ENCODE measurements at places on chromosomes 3 and 15.

GRCh38 chr15:50181201-50181968 lies 611 bp upstream of the SLC27A2 start:
- DNase-seq = no peak

DNA sequence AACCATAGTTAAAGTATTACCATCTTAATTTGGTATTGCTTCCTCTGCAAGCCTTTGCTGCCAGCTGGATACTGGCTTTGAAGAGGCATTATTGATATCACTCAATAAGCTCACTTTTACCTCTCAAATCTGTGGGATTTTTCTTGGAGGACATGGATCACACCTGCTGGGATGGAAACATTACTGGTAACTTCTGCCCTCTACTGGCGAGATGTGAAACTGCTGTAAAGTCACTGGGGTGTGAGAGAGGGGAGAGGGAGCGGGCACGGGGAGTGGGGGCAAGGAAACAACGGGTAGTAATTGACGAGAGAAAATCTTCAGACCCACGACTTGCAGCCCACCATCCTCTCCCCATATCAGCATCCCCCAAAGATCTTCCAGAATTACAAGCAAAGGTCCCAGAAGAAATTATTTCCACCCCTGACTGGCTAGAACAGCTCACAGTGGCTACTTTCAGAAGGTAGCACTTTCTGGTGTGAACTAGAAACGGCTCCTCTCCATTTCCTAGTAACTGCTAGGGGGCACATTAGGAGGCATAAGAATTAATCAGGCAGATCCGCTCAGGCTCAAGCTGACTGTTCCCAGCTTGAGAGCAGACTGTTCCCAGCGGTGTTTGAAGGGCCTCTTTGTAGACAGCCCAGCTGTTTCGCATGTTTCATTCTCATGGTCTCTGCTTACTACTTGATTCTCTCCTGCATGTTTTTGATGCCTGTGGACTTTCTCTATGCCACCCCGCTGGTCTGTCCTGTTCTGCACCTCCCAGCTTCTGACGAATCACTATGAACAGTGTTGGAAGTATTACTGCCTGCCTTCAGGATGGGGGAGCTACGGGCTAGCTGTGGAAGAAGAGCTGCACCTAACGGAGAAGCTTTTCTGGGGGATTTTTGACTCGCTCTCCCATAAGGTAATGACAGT lies 230.4 kb upstream of the CHRM5 start:
- DNase-seq = no peak

DNA sequence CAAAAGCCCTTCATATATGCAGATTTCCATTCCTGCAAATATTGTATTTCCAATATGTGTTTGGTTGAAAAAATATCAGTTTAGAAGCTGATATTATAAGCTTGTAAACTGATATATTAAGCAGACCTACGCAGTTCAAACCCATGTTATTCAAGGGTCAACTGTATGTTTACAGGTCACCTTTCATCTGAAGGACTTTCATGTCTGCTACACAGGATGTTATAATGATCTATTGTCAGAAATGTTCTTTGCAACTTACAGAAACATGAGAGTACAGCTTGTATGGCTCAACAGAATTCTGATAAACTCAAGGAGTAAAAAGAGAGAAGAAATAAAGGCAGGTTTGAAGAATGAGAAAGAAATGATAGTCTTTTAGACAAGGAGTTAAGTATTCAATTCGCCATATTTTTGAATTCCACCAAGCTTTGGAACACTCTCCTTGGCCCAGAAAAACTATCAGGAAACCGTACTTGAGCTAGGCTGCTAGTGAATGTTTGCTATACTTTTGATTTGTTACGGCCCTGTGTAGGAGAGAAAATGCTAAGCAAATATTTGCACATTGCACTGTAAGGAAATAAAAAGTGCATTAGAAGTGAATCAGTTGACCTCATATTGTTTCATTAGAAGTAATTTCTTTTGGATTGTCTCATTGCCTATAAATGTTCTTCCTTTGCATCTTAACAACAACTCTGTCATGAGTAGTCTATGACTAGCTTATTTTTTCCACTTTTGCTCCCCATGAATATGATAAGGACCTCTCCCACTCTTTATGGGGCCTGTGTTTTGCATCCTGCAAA lies 81.2 kb downstream of the NEK11 start:
- DNase-seq = no peak

GRCh38 chr3:100311011-100311410 lies 23.5 kb upstream of the NIT2 start:
- DNase-seq = no peak

- DNase-seq = no peak
Measured at GRCh38 chr3:73408634-73409033, 216.1 kb downstream of the PDZRN3 start.

DNA sequence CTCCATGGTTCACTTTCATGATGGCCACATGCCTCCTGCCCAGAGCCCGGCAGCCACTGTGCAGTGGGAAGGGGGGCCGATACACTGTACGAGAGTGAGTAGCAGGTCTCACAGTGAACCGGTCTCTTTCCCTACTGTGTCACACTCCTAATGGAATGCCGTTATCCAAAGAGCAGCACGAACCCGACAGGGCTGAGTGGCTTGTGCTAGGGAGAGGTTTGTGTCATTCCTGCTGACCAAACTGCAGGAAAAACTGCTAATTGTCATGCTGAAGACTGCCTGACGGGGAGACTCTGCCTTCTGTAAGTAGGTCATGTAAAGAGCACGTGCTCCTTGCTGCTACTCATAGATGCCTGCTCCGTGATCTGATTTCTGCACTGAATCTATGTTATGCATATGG lies 105.1 kb downstream of the ARPP21 start:
- DNase-seq = no peak

- peak; percentile 11 for DNase-seq
Measured at GRCh38 chr3:171458071-171458863, 1.9 kb downstream of the TNIK start.

DNA sequence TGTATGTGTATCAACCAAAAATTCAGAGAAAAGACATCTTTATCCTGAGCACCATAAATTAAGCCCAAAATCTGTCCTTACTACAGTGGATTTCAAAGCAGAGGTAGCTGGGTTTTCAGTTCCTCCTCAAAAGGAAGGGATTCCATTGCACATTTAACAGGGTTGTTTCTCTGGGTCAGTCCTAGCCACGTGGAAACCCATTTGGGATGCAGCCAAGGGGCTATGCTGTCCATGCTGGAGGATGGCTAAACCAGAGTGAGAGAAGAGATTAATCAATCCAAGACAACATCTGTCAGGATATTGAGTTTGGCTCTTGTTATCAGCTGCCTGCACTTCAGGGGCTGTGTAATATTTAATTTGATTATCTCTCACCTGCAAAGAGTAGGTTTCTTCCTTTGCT lies 28.1 kb downstream of the LSAMP start:
- no peak for DNase-seq

DNA sequence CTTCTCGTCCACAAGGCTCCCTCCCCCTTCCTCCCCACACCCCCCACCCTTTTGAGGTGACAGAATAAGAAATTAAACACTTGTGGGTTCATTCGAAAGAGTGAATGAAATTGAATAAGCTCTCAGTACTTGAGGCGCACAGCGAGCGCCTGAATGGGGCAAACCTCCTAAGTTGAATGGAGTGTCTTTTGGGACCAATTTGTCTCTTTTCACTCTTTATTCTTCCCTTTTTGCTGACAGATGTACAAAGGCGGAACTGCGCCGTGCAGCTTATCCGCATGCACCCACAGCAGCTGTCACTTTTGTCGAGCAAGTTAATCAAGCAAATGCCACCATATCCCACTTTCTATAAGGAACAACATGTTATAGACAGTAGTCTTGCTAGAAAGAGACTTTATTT lies 47.9 kb upstream of the FEZF2 start:
- no peak for DNase-seq

DNA sequence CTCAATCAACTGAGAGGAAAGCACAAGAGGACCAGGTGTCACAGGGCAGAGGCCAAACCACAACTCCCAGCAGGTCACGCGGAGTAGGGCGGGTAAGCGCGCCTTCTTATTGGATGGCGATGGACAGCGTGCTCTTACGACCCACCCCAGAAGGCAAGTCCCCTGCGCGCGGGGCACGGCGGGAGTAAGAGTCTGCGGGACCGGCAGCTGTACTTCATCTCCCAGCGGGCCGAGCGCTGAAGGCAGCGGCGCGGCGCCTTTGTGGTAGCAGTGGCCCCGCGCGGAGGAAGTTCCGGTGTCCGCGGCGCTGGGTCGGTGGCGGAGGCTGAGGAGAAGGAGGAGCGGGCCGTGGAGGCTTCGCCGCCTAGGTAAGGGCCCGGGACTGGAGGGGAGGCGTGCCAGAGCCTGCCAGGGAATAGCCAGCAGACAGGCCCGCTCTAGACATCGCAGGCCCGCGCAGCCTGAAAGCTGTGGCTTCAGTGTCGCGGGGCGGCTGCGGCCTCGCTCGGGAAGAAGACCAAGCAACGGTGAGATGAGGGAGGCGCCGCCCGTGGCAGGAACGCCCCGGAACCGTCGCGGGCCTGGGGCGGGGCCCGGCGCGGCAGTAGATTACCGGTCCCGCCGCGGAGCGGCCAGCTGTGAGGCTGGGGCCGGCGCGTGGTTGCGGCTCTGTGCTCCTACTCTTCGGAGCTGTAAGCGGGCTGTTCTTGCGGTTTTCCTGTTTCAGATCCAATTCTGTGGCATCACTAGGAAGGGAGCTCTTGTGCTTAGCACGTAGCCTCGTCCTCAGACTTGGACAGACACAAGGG lies at the start of gene RBM6:
Gene RBM6, plus strand, starts transcription at position 293 of the 809 bp plus-strand sequence. CDS start 22,492 bp downstream, outside the sequence.
- DNase-seq = peak; percentile 87

DNA sequence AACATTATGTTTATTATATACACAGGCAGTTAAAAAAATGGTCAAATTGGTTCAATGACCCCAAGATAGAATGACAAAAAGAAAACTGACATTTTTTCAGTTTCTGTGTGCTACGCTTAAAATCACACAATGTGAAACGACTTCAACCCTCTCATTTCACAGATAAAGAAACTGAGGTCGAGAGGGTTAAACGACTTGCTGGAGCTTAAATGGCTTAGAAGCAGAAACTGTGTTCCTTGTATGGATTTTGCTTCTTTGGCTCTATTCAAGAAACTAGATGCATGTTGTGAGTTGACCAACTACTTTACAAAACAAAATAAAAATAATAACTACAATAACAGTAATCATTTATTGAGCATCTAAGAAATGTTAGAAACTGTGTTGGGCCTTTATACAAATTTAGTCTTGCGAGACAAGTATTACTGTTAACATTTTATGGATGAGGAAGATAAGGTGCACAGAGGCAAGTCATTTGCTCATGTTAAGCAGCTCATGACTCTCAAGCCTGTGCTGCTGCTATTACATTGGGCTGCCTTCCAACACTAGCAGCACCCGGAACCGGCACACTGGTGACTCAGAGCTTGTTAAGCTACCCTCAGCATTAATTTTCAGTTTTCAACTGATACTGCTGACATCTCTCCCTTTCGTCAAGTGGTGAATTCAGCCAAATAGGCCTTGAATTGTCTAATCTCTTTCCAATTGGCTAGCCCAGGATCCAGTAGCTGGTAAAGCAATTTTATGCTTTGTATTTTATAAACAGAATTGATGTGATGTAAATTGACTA lies 487.6 kb downstream of the NAALADL2 start:
- no peak for DNase-seq

DNA sequence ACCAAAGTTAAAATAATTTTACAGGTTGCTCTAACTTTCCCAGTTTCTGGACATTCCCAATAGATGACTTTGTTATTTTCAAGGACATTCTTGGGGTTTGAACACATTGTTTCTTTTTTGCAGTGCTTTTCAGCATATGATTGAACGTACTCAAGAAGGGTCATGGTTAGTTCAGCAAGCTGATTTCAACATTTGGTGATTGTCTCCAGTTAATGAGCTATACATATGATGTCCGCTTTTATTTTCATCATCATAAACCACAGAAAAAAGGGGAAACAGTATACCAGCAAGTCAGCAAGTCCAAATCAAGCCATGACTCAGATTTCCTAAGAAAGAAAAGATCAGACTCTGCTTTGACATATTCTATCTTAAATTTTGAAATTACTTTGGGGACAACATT lies 69.4 kb downstream of the B3GALNT1 start:
- no peak for DNase-seq

DNA sequence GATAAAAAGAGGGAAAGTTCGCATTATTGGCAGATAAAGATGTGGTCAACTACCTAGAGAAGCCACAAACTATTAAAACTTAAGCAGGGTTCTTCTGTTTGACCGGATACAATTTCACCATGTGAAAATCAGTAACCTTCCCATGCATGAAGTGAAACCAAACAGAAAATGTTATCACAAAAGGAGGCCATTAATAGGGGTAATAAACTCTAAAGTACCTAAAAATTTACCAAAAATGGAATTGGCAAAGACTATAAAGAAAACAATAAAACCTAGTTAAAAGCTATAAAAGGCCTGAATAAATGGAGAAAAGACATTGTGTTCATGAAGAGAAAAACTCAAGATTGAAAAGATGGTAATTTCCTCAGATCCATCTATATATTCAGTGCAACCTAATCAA lies 83.4 kb downstream of the FEZF2 start:
- no peak for DNase-seq

DNA sequence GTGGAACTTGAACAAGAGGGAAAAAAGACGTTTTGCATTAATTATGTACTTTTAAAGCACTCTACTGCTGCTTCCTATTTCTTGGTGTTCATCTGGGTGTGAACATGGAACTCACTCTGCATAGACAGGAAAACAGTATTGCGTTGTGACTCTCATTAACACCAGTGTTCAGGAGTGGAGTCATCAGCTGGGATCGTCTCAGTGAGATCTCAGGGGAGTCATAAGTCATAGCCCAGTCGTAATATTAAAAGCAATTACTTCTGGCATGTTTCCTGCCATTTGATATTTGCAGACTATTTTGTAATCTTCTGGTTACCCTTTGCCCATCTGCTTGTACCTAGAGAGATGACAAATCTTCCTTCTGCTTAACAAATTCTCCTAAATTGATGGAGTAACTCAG lies 462.0 kb upstream of the ATP11B start:
- DNase-seq = no peak

DNA sequence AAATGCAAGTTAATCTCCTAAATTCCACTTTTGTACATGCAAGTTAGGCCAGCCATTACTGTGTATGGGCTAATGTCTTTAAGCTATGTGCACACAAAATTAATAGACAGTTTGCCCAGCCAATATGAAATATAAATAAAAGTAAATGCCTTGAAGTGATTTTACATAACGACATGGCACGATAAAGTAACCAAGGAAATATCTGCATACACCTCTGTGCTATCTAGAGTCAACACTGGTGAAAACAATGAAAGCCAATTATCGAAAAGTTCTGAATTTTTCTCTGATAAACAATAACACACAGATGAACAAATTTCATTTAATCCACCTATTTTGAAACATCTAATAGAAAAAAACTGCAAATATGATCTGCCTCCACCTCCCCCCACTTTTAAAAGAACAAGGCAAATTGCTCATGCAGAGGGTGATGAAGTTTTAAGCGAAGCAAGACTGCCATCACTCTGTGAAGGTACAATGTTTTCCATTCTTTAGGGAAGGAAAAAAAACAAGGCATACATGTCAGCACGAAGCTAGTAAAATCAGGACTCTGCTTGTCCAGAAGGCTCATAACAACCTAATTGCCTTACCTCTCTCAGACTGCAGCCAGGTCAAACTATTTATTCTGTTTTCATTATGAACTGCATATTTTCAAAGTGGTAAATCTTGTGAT lies 317.7 kb downstream of the MECOM start:
- DNase-seq = no peak
